ENCODE measurements at places on chromosomes 4 and X.

DNA sequence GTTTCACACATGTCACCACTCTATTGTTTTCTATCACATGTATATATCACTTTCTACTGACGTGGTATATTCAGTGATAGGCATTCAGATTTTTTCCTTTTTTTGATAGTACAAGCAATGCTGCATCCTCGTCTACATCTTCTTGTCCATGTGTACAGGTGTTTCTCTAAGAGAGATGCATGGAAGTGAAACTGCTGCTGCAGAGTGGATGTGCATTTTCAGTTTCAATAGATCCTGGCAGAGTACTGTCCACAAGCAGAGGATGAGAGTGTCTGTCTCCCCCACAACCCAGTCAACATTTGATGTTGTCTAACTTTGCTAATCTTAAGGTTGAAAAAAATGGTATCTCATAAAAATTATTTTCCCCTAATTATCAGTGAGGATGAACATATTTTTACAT, 194.0 kb upstream of the CASK start:
- no peak for DNase-seq

DNA sequence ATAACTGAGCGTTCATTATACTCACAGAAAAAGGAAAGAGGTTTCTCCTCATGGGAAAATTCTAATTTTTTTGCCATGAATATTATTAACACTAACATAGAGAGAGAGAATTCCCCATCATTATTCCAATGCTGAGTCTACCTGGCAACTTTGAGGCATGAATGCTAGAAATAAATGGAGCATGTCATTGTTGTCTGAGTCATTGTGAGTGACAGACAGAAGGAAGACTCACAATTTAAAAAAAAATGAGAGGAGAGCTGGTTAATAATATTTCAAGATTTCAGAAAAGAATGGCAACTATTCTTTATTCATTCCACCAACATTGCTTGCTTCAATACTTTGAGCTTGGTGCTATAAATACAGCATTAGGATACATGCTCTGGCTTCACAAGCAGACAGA, 170.4 kb upstream of the HS3ST1 start:
- DNase-seq, result no peak

- no peak for DNase-seq
These were observed 346.6 kb downstream of the CENPC start for GRCh38 chr4:67198727-67199126.

DNA sequence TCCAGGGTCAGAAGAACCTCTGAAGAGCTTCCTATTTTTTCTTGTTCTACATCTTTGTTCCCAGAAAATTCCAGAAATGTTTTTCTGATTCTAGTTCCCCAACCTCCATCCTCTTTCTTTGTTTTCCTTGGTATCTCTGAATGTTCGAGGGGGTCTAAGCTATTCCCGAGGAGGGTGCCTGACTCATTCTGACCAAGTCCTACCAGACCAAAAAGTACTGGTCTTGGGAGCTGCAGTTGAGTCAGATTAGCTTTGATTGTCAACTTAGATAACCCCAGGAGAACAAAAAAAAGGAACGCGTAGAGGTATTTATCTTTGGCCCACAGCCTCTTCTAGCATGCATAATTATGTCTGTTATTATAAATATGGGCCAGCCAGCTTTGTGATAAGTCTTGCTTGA, 12.1 kb upstream of the TENM3 start:
- DNase-seq, result no peak

GRCh38 chrX:134971926-134972325, 18.9 kb upstream of the SMIM10 start:
- DNase-seq, result no peak

DNA sequence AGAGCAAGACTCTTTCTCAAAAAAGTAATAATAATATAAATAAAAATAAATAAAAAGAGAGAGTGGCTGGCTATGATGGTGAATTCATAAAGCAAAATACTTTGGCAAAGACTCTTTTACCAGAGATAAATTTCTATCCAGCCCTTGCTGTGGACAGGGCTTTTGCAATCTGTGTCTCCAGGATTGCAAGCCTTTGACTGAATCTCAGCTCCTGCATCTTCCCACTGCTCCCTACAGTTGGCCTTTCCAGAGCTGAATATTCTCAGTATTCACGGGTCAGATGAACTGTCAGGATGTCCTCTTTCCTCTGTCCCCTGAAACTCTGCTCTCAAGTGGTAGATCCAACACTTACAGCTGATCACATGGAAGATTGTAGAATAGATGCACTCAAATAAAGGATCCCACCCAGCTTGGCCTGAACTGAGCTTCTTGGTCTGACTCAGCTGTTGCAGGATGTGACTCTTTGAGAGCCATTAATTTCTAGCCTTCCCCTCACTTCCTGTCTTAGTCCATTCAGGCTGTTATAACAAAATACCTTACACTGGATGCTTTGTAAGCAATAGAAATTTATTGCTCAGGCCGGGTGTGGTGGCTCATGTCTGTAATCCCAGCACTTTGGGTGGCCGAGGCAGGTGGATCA, 123.4 kb upstream of the GUCY1A1 start:
- no peak for DNase-seq

DNA sequence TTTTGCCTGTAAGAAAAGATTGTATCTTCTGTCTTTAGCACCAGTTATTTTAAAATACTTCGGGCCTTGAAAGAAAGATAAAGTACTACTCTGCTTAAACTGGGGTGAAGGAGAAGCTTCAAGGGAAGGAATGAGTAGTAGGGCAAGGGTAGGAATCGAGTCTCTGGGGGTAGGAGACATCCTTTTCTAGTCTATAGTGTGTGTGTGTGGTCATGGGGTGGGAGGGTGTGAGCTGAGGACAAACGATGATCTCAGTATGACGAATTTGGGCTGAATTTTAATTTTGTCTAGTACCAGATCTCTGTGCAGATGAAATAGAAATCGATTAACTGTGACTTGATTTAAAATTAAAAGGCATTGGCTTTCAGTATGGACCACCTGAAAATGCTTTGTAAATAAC, 3.3 kb upstream of the MYOZ2 start:
- DNase-seq, result no peak

- no peak for DNase-seq
These were observed 24.9 kb upstream of the C1QTNF7 start for GRCh38 chr4:15402974-15403373.

GRCh38 chrX:106588801-106589200, 23.0 kb upstream of the RADX start:
- DNase-seq, result no peak

GRCh38 chr4:173005912-173006633, 162.5 kb upstream of the GALNT7 start:
- no peak for DNase-seq

- no peak for DNase-seq
These were observed 52.1 kb upstream of the NDST4 start for GRCh38 chr4:115165503-115165902.

GRCh38 chr4:74305000-74305399, 3.3 kb upstream of the EPGN start:
- DNase-seq, result no peak

GRCh38 chrX:140177821-140178220, 212.5 kb upstream of the CXorf66 start:
- DNase-seq, result no peak

DNA sequence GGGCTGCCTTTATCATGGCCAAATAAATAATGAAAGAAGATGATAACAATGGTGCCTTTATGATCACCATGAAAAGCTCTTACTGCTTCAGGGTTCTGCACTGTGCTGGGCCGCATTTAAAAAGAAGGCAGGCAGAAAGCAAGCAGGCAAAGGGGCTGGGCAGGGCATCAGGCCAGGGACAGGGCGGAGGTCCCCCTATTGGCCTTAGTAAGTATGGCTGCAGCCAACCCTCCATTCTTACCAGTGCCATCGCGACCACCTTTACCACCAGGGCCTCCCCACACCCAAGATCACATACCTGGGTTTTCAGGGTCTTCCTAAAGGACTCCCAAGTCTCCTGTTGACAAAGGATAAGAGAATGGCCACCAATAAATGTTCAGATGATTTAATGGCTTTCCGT, 38.9 kb downstream of the CNGA2 start:
- no peak for DNase-seq

DNA sequence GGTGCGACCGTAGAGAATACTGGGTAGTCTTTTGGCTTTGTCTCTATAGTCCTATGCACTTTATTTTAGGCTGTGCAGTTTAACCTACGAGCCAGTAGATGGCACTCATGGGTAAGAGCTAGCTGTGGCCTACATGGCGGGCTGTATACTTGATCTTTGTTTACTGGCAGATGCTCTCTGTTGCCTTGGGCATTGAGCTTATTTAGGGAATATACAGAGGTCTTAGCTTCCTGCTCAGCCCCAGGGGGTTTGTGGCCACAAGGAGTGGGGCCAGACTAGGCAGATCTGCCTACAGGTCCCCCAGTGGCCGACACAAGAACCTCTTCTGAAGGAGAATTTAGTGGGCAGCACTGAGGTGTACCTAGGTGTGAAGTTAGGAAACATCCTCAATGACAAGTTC, 227.6 kb upstream of the HDX start:
- no peak for DNase-seq

GRCh38 chr4:26163425-26164362, 157.1 kb upstream of the RBPJ start:
- no peak for DNase-seq

DNA sequence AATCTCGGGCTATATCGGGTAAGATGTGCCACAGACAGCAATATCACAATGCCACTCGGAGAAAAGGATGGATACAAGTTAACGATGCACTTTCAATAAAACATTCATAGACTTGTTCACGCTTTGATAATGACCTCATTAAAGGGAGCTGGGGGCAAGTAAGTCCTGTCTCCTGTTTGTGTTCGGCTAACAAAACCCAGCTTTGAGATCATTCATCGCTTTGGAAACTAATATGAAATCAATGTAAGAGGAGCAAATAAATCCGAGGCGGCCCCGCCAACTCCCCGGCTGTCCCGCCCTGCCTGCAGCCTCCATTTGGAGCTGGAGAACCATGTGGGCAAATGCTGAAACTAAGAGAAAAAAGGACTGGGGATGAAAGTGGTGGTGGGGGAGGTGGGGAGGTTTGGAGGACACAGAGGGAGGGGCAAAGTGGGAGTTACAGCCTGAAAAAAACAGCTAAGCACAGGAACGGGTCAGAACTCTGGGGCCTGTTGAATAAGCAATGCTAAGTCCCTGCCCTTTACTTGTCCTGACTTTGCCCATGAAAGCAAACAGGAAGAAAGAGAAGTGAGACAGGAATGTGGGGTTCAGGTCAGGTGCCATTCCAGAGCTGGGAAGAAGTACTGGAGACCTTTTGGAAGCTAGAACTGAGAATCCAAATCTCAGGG, 3.5 kb upstream of the GSX2 start:
- DNase-seq, result no peak

- no peak for DNase-seq
These were observed 78.5 kb downstream of the HTRA3 start for GRCh38 chr4:8348071-8348470.

DNA sequence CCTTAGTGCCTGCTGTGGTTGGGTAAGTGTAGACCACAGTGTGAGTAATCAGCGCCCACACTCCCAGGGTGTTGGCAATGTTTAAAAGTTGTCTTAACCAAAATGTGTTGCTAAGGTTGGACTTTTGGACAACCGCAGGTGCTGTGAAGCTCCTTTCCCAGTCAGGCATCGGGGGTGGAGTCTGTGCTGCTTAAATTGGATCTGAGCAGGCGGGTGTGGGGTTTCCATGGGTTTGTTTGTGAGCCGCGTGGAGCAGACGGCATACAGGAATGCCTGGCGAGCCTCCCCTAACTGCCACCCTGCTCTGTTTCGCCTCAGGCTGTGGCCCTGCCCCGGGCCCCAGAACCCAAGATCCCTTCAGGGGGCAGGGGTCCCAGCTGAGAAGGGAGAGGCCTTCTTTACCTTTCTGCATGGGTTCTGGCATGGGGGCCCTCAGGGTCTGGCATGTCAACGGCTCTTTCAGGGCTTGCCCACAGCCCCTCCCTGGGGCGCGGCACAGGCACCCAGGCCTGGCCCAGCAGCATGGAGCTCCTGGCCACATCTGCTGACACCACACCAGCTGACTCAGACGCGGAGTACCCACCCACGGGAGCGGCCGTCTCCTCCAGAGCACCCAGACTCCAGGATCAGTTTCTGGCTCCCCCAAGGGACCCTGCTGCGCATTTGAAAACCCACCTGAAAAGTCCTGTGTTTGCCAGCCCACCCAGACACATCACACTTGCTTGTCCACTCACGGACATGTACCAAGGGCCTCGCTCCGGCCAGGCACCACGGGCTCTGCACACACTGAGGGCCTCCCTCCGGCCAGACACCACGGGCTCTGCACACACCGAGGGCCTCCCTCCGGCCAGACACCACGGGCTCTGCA, 5.1 kb upstream of the SPON2 start:
- no peak for DNase-seq

DNA sequence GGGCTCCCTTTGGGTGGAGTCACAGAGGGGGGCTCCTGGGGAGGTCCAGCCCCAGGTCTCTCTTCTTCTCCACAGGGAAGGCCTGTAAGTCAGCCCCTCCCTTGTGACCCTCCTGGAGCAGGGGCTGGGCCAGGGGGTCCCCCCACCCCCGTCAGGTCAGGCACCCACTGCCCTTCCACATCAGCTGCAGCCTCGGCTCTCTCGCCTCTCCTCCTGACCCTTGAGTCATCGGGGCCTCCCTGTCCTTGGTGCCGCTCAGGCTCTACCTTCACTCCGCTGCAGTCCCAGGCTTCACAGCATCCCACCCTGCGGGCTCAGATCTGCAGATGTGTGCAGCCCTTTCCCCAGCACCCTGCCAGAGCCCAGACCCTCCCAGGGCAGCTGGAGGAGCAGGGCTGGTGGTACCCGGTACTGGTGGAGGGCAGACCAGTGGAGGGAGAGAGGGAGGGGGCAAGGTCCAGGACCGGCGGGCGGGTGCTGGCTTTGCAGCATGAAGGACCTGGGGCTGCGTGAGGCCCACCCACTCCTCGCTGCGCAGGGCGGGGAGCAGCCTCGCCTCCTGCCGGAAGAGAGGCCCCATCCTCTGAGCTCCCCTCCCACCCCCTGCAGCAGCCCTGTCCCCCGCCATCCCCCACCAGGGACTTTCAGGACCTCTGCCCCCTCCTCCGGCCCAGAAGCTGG, 117.1 kb downstream of the FAM53A start:
- DNase-seq, result no peak

DNA sequence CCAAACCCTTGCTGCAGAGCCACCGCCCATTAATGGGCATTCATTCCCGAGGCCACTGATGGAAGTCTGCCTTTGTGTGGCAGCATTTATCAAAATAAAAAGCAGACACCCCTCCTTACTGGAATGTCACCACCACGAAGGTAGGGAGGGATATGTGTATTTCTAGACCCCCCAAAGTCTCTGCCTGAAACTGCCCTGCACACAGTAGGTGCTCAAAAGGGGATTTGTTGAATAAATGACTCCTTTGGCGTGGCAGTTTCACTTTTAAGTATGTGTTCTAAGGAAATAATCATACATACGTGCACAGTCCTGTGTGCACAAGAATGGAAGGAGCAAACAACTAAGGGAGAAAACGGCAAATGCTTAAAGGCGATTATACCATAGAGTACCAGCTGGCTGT, 23.6 kb upstream of the GLOD5 start:
- no peak for DNase-seq

GRCh38 chrX:23436875-23437274, 102.2 kb downstream of the PTCHD1 start:
- DNase-seq, result no peak

GRCh38 chrX:154370300-154371016, 4.0 kb downstream of the FLNA start:
- DNase-seq, result no peak

- DNase-seq, result no peak
These were observed 5.8 kb downstream of the CCNQ start for GRCh38 chrX:153592966-153593688.

GRCh38 chrX:37825215-37825842, 22.0 kb downstream of the DYNLT3 start:
- DNase-seq, result no peak
